ENCODE measurements at places on chromosomes 13 and 19.

DNA sequence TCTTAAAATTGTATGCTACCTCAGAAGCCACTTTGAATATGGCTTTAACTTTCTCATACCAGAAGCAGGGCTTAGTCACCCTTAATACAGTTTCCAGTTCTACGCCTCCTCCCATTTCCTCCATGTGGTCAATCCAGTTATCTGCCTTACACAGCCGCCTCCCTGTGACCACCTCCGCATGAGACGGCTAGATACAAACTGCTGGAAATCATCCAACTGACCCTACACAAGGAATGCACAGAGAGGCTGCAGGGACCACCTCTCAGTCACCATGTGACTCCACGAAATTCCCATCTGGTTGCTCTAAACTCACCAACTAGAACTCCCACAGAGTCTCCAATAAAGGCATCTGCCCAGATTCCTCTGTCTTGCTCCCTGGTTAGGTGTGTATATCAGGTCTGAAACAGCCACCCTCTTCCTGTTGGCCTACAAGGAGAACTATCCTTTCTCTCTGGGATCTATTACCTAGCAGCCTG lies 6.8 kb downstream of the ZNF564 start:
- DNase-seq, result no peak

- DNase-seq, result no peak
These were observed 18.3 kb upstream of the UGGT2 start for GRCh38 chr13:96071504-96071903.

DNA sequence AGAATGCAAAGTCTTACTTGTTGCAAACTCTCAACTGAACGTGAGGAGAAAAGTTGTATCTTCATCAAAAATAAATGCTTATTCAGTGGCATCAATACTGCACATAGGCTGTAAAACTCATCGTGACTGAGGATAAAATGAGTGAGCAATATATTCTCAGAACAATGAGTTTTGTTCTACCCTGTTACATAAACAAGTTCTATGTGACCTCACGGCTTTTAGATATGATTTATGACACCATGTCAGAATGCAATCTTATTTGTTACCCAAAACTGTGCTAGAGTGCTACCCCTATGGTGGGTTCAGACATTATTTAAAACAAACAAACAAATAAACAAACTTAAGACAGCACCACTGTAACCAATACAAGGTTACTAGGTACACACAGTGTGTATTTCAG lies 55.4 kb downstream of the FOXO1 start:
- DNase-seq, result no peak

DNA sequence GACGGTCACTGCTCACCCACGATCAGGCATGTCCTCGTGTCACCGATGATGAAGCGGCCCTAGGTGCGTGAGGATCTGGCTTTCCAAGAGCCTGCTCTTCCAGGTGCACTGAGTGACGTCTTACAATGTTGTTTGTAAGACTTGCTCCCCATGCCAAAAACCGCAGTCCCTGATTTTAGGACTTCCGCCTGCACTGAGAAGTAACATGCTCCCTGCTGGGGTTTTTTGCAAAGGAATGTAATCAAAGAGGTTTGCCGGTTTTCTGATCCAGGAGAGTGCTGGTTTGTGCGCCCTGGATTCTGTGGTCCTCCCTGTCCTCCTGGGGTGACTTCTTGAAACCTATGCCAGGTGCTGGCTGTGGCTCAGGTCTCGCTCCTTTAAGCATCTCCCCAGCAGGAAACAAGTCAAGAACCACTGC lies 38.8 kb downstream of the MYO9B start:
- no peak for DNase-seq

GRCh38 chr19:12202250-12202649 lies 39.4 kb downstream of the ZNF136 start:
- no peak for DNase-seq

DNA sequence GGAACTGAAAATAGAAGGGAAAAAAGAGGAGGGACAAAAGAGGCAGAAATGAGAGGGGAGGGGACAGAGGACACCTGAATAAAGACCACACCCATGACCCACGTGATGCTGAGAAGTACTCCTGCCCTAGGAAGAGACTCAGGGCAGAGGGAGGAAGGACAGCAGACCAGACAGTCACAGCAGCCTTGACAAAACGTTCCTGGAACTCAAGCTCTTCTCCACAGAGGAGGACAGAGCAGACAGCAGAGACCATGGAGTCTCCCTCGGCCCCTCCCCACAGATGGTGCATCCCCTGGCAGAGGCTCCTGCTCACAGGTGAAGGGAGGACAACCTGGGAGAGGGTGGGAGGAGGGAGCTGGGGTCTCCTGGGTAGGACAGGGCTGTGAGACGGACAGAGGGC lies at the start of gene CEACAM5:
TSS of gene CEACAM5 (plus strand) at position 146 of the 400 bp plus-strand sequence. CDS start at position 252, 106 bp downstream.
- DNase-seq, result no peak

DNA sequence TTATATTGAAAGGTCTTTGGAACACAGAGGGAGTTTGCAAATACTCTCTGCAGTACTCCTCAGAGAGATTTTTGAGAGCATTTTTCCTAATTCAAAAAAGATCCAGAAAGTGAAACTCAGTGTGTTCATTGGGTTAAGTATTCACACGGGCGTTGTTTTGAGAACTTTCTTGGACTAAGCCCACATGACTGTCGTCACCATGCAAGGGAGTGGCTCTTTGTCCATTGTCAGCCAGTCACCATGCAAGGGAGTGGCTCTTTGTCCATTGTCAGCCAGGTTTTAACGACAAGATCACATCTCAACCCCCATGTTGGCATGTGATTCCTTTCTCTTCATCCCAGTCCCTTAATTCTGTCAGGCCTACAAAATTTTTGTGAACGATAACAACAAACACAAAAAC lies 81.2 kb upstream of the STK24 start:
- no peak for DNase-seq

DNA sequence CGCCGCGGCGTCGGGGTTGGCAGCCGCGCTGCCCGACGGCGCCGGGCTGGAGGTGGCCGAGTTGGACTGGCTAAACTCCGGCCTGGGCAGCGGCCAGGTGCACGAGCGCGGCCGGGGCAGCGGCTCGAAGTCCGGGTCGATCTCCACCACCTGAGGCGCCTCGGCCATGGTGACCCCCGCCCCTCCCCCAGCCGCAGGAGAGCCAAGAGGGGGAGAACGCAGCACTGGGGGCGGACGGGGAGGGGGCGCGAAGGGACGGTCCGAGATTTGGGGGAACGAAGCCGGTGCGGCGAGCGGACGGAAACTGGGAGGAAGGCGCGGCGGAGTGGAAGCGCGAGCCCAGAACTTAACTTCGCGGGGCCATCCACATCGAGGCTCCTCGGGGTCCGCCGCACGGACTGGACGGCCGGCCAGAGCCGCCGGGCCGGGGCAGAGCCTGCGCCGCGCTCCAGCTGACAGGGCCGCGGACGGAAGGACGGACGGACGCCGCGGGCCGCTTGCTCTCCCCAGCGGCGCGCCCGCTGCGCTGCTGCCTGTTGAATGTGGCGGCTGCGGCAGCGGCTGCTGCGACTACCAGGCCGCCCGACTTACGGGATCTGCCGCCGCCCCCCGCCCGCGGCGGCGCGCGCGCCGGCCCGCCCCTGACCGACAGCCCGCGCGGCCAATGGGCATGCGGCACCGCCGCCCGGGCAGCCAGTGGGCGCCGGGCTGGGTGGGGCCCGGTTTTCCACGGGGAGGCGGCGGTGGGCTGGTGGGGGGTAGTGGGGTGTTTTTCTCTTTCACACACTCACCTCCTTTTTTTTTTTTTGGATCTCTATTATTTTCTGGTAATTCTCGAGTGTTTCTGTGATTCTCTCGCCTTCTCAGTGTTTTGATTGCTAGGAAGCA lies at the start of gene FOXO1:
TSS of gene FOXO1 (minus strand) at position 597 of the 888 bp plus-strand sequence. CDS start at position 168, 429 bp downstream.
- DNase-seq, result peak; percentile 89

DNA sequence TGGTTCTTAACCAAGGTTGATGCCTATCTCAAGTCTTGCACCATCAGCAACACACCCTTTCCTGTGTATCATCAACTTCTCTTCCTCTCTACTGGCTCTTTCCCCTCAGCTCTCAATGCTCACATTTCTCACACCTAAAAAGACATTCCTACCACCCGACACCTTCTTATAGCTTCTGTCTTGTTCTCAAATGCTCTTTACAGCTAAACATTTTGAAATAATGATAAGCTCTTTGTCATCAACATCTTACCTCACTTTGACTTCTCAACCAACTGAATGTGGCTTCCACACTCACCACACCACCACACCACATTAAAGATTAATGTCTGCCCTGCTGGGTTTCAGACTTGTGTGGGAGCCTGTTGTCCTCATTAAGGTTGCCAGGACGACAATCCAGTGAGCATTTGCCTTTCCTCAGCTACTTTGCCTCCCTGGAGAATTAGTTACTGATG lies 67.8 kb downstream of the RXFP2 start:
- DNase-seq, result no peak

- DNase-seq, result no peak
These were observed 31.7 kb upstream of the IL17D start for GRCh38 chr13:20671789-20672188.

- no peak for DNase-seq
These were observed 585.5 kb downstream of the KCTD12 start for GRCh38 chr13:76300688-76301087.

- peak; percentile 37 for DNase-seq
These were observed 9.4 kb downstream of the ZNF546 start for GRCh38 chr19:40006273-40006691.

DNA sequence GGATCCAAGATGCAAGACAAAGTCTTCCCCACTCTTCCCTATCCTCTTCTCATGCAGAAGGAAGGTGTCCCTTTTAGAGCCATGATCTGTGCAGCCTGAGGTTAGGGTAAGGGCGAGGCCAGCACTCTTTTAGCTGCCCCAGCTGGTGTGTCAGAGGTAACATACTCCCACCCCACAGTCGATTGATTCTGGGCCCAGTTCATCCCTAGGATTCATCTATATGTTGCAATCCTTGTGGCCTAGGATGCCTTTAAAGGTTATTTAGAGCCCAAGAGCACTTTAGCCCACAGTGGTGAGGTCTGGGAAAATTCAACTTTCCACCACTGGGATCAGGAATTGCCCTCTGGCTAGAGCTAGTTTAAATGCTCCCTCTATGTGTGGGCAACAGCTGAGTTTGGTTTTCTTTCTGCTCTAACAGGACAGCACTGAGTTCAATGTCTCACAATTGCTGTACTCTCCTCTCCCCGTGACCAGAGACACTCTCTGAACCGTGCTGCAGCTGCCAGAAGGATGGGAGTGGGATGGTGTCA lies 201.3 kb upstream of the SERP2 start:
- DNase-seq, result no peak

DNA sequence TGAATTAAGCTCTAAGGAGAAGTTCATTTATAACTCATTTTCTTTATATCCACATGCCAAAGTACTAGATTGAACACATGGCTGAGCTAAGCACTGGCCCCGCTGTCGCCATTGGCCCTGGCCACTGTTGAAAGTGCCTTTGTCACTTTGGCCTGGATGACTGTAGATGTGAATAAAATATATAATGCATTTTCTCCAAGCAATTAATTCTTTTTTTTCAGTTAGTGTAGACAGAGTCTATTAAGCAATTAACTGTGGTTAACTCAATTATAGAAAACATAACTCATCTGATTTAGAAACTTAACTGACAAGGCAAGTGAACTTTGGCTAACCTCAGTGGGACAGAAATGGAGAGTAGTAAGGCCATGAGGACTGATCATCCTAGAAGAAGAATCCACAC lies 965.6 kb downstream of the EFNB2 start:
- DNase-seq, result no peak

- DNase-seq, result no peak
These were observed 4.2 kb downstream of the NCLN start for GRCh38 chr19:3189702-3190469.

GRCh38 chr19:38661996-38662395 lies 14.5 kb downstream of the ACTN4 start:
- no peak for DNase-seq

GRCh38 chr13:98493042-98493712 lies 83.7 kb downstream of the STK24 start:
- DNase-seq, result no peak

- DNase-seq, result no peak
These were observed 88.4 kb downstream of the DNAJC15 start for GRCh38 chr13:43111559-43112400.

GRCh38 chr19:35354898-35355297 lies 3.4 kb upstream of the FFAR3 start:
- DNase-seq, result no peak

DNA sequence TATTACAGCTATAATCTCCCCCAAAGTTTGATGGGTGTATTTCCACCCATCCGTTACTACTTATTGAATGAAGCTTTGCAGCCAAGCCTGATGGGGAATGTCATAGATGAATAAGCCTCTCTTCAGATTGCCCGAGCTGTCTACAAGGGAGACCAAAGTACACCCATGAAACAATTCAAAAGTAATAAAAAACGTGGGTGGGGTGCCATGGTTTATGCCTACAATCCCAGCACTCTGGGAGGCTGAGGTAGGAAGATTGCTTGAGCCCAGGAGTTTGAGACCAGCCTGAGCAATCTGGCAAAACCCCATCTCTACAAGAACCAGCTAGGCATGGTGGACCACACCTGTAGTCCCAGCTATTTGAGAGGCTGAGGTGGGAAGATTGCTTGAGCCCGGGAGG lies 419.2 kb downstream of the FGF9 start:
- no peak for DNase-seq

- DNase-seq, result no peak
These were observed 82.5 kb downstream of the KCTD15 start for GRCh38 chr19:33878910-33879810.

GRCh38 chr19:585551-586110 lies 4.0 kb upstream of the HCN2 start:
- no peak for DNase-seq
